ENCODE measurements at places on chromosomes 12 and 14. TPM values are rescaled to one million over a fixed set of nuclear protein-coding genes. Genes with fewer than 3 reads are reported as not detected.
A peak's percentile ranks its signal among the peaks of the same experiment; 100 is the strongest.

- no peak for DNase-seq
- H3K27ac ChIP-seq = no peak overlapping the region
- no peaks in the 10 kb centered on the region for H3K27me3 ChIP-seq
- no peaks in the 10 kb centered on the region for H3K36me3 ChIP-seq
Measured at GRCh38 chr14:51564986-51565604, 86.6 kb upstream of the FRMD6 start.

DNA sequence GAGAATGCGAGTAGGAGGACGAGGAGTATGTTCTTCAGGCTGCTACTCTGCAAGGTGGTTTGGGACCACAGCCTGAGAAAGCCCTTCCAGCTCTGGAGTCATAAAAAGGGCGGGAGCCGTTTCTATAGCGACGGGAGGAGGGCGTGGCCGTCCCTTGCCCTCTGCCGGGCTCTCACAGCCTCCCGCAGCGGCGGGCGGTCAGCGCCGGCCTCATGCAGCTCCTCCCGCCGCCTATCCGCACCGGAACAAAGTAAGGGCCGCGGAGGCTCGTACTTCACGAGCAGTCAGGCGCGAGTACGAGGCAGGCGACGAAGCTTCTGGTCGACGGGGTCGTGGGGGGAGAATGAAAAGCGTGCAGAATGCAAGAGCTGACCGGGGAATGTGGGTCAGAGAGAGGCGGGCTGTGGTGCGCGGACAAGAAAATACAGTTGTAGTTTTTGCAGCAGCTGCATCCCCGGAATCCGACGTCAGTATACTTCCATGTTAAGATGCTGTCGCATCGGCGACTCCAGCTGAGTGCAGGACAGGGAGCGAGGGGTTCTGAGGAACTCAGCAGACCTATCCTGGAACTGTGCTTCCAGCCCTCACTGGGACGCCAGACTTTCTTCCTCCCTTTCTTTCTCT, at the start of gene DYRK4:
Gene DYRK4, plus strand, starts transcription at position 175 of the 624 bp plus-strand sequence. Its CDS starts 38 bp downstream, at position 213.
- DNase-seq = peak; percentile 88
- peaks cover 39% of the 10 kb centered on the region for H3K4me1 ChIP-seq
- H3K27ac ChIP-seq = no peak within 1 kb of the TSS
- peaks cover 3% of the 10 kb centered on the region for H3K36me3 ChIP-seq
- no peaks in the 10 kb centered on the region for H3K27me3 ChIP-seq

DNA sequence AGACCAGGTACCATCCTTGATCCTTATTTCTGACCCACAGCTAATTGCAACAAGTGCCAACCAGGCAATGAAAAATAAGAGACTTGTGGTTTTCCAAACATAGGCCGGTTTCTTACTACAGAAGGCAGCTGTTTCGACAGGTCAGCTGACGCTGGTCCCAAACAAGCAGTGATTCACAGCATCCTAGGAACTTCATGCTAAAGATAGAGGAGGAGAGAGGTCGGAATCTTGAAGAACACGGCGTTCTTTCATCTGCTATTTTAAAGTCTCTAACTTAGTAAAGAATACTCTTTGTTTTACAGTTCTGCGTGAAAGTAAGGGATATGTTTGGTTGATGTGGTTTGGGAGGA, 28.1 kb upstream of the ADGRD1 start:
- H3K4me1 ChIP-seq = peaks cover 4% of the 10 kb centered on the region
- H3K36me3 ChIP-seq = no peaks in the 10 kb centered on the region
- DNase-seq = no peak
- no peaks in the 10 kb centered on the region for H3K27me3 ChIP-seq
- H3K27ac ChIP-seq = no peak overlapping the region

DNA sequence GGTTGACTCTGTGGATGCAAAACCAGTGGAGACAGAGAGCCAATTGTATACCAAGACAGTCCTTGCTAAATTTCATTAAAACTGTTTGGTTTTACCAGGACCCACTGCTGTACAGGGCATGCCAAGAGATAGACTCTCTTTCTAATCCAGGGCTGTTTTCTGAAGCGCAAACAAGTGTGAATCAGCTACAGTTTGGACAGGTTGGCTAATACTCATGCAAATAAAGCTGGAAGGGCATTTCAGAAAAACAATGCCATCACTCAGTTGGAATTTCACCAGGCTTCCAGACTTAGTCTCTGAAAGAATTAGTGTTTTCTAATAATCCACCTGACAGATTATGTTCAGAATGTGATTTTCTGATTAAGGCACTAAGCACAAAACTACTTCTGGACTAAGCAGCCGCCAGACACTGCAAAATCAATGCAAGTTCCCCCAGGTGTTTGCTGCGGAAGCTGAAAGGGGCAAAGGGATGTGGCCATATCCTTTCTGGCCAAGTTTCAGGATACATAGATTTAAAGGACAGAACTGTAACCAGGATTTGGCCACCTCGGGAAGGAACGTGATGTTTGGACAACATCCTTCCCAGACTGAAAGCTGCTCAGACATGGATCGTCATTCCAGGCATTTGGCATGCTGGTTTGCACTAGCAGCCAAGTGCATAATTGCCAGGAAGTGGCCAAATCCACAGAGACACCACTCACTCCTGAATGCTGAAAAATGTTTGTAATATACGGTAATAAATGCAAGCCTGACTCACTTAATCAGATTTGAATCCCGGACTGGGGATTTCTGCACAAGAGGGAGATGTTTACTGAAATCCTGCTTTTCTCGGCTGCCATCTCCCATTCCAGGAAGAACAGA, 32.0 kb upstream of the CDKN3 start:
- DNase-seq = no peak
- H3K27ac ChIP-seq = no peak overlapping the region
- no peaks in the 10 kb centered on the region for H3K4me1 ChIP-seq
- no peaks in the 10 kb centered on the region for H3K36me3 ChIP-seq
- H3K4me3 ChIP-seq = no peak overlapping the region

Gene TSPAN8
- total RNA-seq = 7.5 TPM

DNA sequence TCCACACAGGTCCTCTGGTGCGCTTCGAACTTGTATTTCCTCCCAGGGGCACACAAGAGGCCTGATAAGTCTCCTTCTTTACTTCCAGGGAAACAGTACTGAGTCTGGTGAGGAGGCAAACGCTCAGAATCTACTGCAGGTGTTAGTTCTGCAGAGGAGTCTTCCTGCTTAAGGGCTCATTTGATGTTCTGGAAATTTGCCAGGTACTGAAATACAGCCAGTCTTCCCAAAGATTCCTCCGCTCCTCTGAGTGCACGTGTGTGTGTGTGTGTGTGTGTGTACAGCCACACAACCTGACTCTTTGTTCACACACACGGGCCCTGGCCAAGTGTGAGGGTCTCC, 92.0 kb downstream of the FBXL14 start:
- H3K4me1 ChIP-seq = no peaks in the 10 kb centered on the region
- no peaks in the 10 kb centered on the region for H3K36me3 ChIP-seq
- peaks cover 13% of the 10 kb centered on the region for H3K27me3 ChIP-seq
- no peak overlapping the region for H3K4me3 ChIP-seq
- DNase-seq = peak; percentile 36

Gene TMED8
- total RNA-seq = 15.9 TPM

DNA sequence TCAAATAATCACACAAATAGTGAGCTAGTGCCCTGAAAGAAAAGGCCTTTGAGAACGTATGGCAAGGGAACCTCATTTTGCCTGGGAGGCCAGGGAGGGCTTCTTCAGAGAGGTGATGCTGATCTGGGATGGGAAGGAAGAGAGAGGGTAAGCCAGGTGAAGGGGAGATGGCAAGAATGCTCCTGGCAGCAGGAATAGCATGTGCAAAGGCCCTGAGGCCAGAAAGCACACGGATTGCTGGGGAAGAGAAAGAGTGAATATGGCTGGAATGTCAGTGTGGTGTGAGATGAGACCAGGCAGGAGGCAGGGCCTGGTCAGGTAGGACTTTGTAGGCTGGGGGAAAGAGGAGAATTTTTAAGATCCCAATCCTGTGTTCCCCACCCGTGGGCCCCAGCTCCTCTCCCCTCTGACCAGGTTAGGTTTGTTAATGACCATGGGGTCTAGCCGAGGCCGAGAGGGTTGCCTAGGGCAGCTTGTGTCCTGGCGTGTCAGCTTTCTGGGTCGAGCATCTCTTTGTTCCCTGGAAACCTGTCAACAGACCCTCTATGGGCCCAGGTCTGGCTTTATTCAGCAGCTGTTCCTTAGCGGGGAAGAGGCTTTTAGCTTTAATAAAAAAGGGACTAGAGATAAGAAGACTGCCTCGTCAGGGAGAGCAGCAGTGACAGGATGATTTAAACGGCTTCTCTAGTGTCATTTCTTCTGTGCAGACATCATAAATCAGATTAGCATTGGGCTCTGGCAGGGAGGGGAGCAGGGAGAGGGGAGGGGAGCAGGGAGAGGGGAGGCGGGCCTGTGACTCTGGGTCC, 123.4 kb downstream of the ADCK1 start:
- no peaks in the 10 kb centered on the region for H3K4me1 ChIP-seq
- no peaks in the 10 kb centered on the region for H3K27me3 ChIP-seq
- no peak overlapping the region for H3K27ac ChIP-seq
- H3K4me3 ChIP-seq = no peak overlapping the region
- no peak for DNase-seq

- DNase-seq = no peak
- H3K27me3 ChIP-seq = no peaks in the 10 kb centered on the region
- peaks cover 4% of the 10 kb centered on the region for H3K4me1 ChIP-seq
- H3K36me3 ChIP-seq = no peaks in the 10 kb centered on the region
- H3K4me3 ChIP-seq = no peak overlapping the region
Measured at GRCh38 chr12:4037747-4038312, 164.6 kb upstream of the PARP11 start.

GRCh38 chr12:31928246-31929026, 30.8 kb upstream of the RESF1 start:
- DNase-seq = no peak
- peak overlapping the region; percentile 13 for H3K27ac ChIP-seq
- H3K4me1 ChIP-seq = no peaks in the 10 kb centered on the region

DNA sequence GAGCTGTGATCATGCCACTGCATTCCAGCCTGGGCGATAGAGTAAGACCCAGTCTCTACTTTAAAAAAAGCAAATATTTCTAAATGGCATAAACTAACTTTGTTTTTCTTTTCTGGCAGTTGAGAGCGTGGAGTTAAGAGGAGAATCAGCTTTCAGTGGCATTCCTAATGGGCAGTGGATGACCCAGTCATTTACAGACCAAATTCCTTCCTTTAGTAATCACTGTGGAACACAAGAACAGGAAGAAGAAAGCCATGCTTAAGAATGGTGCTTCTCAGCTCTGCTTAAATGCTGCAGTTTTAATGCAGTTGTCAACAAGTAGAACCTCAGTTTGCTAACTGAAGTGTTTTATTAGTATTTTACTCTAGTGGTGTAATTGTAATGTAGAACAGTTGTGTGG, 21.2 kb downstream of the TDG start:
- DNase-seq = no peak
- no peak overlapping the region for H3K27ac ChIP-seq
- no peaks in the 10 kb centered on the region for H3K4me1 ChIP-seq
- H3K27me3 ChIP-seq = no peaks in the 10 kb centered on the region

Gene SRP54
- 52.3 TPM for total RNA-seq

DNA sequence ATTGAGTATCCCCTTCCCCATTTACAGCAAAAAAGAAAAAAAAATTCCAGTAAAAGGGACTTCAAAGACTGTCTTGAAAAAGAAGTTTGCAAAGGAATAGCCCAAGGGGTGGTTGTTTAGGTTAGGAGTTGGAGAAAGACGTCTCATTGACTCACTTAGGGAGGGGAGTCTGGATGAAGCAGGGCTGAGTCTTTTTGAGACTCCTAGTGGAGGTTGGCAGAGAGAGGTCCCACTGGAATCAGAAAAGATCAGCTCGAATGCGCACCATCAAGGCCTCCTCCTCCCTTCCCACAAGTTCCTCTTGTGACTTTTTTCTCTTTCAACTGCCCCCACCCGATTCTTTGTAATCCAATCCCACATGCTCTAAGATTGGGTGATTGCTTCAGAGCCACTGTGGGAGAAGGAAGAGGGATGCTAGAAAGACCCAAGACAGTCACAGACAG, 1.9 kb downstream of the ARHGEF40 start:
- no peak for DNase-seq
- peak overlapping the region; percentile 67 for H3K4me3 ChIP-seq
- H3K27ac ChIP-seq = peak overlapping the region; percentile 88
- peaks cover 17% of the 10 kb centered on the region for H3K4me1 ChIP-seq
- H3K27me3 ChIP-seq = peaks cover 4% of the 10 kb centered on the region

DNA sequence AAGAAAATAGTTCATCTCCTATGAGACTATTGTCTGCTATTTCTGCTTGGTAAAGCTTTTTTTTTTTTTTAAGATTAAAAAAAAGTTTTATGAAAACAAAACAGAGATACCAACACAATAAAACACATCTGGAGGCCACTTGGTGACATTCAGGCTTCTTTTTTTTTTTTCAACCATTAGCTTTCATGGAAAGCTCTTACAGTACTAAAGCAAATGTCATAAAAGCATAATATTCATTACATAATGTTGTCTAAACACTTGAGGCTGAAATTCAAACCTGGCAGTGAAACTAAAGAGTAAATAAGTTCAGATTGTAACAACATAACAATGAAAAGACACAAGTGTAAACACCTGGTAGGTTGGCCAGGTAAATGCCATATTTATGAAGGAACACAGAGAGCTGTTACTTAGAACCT, 14.7 kb downstream of the PRICKLE1 start:
- no peak overlapping the region for H3K4me3 ChIP-seq
- H3K36me3 ChIP-seq = no peaks in the 10 kb centered on the region
- DNase-seq = no peak
- no peaks in the 10 kb centered on the region for H3K27me3 ChIP-seq
- peaks cover 33% of the 10 kb centered on the region for H3K4me1 ChIP-seq

Gene C12orf42
- not detected for total RNA-seq

Gene HELB
- 6.4 TPM for total RNA-seq

Gene TBX5
- total RNA-seq = 16.8 TPM

Gene PLBD1
- 44.8 TPM for total RNA-seq

- DNase-seq = no peak
- no peak overlapping the region for H3K4me3 ChIP-seq
- H3K36me3 ChIP-seq = no peaks in the 10 kb centered on the region
- H3K27ac ChIP-seq = no peak overlapping the region
- H3K27me3 ChIP-seq = no peaks in the 10 kb centered on the region
Measured at GRCh38 chr12:47777741-47778558, 4.9 kb downstream of the SLC48A1 start.

- H3K27me3 ChIP-seq = no peaks in the 10 kb centered on the region
- DNase-seq = no peak
- H3K27ac ChIP-seq = peak overlapping the region; percentile 89
- peaks cover 94% of the 10 kb centered on the region for H3K4me1 ChIP-seq
Measured at GRCh38 chr14:103122585-103122946, 695 bp upstream of the TNFAIP2 start.

DNA sequence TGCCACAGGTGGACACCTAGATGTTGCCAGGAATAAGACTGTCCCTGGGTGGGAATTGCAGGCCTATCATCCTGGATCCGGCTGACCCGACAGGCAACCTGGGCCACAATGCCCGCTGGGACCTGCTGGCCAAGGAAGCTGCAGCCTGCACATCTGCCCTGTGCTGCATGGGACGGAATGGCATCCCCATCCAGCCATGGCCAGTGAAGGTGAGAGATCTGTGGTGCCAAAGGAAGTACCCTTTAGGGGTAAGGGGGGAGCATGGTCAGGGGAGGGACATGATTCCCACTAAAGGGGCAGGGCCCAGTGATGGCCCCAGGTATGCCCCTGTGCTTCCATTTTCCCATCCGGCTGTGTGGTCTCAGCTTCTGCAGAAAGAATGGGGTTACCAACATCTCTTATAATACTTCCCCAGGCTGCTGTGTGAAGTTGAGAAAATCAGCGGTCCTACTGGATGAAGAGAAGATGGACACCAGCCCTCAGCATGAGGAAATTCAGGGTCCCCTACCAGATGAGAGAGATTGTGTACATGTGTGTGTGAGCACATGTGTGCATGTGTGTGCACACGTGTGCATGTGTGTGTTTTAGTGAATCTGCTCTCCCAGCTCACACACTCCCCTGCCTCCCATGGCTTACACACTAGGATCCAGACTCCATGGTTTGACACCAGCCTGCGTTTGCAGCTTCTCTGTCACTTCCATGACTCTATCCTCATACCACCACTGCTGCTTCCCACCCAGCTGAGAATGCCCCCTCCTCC, 8.6 kb upstream of the OAS2 start:
- H3K27ac ChIP-seq = no peak overlapping the region
- H3K4me1 ChIP-seq = peaks cover 3% of the 10 kb centered on the region
- no peaks in the 10 kb centered on the region for H3K27me3 ChIP-seq
- H3K4me3 ChIP-seq = no peak overlapping the region
- peaks cover 66% of the 10 kb centered on the region for H3K36me3 ChIP-seq

Gene GLT8D2
- 7.5 TPM for total RNA-seq
